CD4-positive, alpha-beta T cell treated with Interleukin-6 at 100 ng/mL for 8 hours (primary cell): ENCODE measurements at places on chromosomes 5 and 9.
A peak's percentile ranks its signal among the peaks of the same experiment; 100 is the strongest.

DNA sequence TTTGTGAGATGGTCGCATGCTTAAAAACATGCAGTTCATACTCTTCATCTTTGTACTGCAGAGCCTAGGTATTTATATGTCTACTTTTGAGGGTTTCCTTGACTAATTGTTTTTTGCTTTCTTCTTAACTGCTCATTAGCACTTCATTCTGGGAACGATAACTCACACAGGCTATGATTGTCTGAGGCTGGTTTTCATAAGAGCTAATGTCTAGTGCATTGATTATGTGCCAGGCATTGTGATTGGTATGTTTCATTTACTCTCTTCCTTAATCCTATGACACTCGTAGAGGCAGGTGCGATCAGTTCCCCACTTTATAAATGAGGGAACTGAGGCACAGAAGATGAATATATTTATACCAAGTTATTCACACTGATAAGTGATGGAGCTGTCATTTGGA lies 93.6 kb downstream of the INSYN2B start:
- no peak for DNase-seq

DNA sequence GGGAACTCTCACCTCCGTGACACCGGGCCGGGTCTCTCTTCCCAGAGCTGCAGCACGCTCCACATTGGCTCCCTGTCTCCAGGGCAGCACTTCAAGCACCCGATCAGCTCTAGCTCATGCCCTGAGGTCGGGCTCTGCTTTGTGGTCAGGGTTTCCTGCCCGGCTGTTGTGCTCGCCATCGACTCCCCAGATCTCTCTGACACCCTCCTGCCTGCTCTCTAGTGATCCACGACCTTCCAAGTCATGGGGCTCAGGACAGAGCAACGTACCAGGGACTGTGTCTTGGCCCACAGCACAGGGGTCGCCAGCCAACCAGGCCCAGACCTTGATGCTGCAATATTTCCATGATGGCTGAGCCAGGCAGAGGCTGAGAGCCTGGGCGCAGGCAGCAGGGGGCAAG lies 45.1 kb downstream of the PRRT1B start:
- peak; percentile 37 for DNase-seq

DNA sequence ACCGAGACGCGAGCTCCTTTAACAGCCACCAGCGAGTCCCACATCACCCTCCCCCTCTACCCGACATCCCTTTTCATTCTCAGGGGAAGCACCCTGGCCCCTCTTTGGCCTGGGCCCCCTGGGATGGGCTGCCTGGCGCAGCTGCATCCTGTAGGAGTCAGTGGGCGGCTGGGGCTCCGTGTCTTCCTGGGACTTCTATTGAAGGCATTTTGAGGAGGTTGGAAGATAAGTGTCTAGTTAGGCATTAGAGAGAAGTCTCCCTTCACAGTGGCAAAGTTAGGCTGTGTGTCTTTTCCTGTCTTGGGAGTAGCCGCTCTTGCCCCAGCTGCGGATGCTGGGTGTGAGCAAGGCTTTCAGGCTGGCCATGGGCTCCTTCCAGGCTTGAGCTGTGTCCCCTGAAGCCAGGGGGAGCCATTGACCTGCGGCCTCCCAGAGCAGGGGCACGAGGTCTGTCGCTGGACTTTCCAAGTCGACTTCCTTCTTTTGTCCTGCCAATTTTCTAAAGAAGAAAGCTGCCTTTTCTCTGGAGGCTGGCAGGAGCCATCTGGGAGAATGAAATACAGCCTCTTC lies 18.6 kb upstream of the NKD2 start:
- no peak for DNase-seq

DNA sequence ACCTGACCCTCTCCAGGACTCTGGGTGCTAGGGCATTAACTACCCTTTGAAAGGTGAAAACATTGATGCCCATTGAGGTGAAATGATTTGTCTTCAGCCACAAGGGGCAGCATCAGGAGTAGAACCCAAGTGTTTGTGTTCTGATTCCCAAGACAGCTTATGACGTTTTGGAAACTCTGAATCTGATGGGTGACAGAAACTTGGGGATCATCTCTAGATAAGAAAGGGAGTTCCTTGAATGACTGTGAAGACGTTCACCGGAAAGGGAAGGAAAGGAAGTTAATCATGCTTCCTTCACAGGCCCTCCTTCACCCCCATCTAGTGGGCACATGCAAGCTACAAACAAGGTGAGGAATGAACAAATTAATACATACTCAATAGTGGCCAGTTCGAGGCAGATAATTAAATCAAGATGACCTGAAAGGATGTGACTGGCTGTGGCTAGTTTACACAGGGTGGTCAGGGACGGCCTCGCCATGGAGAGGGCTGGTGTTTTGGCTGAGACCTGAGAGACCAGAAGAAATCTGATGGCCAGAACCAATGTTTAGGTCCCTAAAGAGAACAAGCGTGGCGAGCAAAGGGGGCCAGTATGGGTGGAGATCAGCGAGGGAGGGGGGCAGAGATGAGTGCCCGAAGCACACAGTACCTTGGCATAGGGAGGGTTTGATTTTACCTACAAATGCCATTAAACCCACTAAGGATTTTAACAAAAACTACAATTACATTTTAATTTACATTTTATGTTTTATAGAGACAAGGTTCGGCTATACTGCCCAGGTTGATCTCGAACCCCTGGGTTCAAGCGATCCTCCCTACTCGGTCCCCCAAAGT lies 937 bp upstream of the SLC26A2 start:
- peak; percentile 40 for DNase-seq

DNA sequence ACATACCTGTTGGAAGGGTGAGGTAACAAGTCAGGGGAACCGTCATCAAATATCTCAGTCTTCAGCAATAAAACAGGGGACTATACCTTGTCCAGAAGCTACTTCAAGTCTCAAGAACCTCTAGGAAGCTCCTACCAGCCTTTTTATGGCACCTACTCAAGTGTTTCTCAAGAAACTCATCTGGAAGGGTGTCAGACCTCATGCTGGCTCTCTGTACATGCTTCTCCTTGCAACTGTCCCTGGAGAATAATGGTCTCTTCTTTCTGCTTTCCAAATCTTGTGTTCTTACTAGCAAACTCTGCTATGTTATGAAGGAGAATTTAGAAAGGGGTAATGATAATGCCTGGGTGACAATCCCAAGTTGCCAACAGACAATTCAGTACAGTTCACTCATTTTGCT lies 8.3 kb upstream of the PTAR1 start:
- no peak for DNase-seq

DNA sequence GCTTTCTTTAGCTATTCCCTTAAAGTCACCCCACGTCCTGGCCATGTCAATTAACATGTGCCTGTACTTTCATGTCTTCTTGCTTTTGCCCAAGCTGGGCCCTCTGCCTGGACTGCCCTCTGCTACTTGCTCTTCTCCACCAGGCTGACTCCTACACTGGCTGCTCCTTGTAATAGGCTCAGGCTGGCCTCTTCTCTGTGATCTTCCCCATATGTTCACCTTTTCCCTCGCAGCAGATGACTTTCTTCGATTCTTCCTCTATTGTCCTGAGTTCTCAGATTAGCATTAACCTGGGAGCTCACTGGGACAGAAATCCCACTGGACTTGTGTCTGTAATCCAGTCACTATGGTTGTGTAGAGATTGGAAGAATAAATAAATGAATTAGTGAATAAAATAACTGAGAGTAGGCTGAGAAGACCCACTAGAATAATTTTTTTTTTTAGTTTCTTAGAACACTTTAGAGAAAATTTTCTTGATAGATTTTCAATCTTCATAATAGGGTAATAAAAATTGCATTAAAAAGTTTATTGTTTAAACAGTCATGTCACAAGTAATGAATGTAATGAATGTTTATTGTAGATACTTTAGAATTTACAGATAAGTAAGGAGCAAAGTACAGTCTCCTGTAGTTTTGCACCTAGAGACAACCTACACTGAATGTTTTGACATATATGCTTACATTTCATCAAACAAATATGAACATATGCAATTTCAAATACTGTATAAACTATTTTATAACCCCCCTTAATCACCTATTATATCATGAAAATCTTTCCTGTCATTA lies 47.4 kb upstream of the TNFSF15 start:
- no peak for DNase-seq

DNA sequence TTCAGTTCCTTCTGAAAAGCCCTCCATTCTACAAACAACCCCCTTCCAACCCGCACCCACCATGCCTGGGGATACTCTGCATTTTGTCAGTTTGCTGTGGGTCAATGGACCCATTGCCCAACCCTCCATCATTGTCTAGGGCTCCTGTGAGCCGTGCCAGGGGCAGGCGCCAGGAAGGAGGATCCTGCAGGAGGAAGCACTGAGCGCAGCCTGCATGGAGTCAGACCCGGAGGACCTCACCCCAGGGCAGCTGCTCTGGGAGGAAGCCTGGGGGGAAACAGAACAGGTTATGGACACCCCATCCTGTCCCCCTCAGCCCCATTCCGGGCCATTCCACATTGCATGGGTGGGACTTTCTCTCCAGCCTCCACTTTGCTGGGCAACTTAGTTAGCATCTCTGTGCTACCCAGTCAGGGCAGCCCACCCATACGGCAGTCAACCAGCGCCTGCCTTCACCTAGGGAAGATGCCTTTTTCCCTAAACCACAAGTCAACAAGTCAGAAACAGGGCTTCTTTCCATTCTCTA lies 48.6 kb upstream of the VDAC1 start:
- DNase-seq, result no peak

DNA sequence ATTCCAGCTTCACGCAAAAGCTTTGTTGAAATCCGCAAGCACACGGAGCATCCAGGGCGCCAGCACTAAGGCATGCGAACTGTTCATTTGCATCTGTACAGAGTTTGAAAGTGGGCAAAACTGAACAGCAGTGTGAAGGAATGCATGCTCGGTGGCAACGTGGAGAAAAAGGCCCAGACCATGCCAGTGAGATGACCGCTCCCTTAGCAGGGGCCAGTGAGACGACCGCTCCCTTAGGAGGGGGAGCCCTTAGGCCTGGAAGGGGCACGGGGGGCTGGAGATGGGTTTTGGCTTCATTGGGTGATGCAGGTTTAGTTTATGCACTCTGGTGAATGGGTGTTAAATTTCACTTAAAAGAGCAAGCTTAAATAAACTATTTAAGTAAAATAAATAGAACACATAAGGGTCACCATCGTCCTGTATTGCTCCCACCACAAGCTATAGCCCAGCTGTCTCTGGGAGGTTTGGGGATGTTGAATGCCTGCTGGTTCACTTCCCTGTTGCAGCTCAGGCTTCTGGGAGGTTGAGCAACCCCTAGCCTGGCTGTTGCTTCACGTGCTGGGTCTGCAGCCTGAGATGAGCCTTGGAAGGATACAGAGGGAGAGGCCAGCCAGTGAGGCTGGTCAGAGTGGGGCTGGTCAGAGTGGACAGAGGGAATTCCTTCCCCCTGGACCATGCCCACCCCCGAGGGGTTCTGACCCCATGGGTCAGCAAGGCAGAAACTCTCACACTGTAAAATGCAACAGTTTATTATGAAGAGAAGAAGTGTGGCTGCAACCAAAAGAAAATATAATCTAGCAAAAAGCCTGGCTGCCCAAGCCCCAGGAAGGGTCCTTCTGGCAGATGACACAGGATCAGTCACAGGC lies 4.6 kb upstream of the FCN1 start:
- no peak for DNase-seq

GRCh38 chr5:157571357-157571827 lies 4.2 kb downstream of the ADAM19 start:
- DNase-seq, result peak; percentile 40

DNA sequence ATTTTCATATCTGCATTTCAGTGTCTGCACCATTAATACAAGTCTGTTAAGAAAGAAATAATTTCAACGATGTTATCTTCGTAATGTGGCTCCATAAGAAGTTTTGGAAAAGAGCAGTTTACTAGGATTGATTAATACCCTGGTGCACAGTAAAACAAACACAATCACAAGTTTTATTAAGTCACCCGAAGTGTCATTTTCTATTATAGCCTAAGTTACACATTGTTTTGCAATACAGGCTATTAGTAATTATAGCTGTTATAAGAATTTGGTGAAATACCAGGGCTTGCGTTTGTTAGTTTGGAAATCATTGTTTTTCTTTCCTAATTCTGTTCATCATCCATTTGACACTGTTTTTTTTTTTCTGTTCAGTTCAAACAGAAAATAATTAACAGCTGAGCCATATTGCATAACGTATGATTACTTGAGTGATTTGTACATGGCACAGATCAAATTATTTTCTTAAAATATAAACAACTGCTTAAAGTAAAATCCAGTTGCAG lies 30.6 kb downstream of the LVRN start:
- DNase-seq, result no peak

GRCh38 chr5:106397700-106398099 lies 1273.0 kb downstream of the EFNA5 start:
- DNase-seq, result no peak

DNA sequence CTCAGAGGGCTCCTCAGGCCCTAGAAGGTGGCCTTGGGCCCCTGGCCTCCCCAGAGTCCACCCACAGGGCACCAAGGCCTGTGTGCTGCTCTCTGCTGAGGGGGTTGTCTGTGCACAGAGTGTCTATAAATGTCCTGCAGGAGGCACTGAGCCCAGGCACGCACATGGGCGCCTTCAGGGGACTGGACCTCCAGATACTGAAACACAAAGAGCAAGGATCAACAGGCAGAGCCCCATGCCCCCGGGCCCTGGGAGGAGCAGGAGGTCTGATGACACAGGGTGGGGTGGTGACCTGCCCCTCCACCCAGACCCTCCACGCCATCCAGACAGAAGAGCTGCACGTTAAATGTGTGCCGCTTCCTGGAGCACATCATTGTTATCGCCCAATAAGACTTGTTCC lies 64.6 kb upstream of the SIMC1 start:
- DNase-seq, result no peak

- no peak for DNase-seq
Observed at GRCh38 chr5:180070756-180071530, 616 bp downstream of the RNF130 start.

DNA sequence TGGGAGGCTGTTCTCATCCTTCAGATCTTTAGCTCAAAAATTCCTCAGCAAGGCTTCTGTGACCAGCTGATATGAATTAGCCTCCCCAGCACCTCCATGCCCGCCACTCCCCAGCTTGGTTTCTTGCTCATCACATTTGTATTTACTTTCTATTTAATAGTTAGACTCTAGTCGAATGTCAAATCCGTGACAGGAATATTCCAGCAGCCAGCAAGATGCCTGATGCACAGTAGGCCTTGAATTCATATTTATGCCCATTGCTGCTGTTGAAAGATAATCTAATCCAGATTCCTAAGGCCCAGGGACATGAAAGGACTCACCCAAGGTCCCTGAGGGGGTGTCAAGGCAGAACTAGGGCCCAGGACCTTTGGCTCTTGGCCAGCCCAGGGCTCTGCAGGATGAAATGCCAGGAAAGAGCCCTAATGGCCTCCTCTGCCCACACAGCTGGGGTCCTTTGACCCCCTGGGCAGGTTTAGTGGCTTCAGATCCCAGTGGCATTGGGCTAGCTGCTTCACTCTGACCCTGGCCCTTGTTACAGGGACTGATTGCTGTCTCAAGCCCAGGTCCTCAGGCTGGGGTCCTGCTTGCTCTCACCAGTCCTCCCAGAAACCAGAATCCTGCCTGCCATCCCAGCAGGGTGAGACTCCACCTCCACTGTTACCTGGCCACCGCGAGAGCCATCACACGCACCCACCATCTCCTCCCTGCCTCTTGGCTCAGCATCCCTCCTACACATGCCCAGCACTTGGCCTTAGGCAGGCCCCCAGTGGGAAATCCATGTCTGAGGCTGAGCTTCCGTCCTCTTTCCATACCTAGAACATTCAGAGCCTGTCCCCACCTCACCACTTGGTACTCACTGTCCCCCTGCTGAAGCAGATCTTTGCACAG lies 7.3 kb downstream of the CSF1R start:
- DNase-seq, result no peak
